ENCODE measurements at places on chromosomes 1 and 21.

DNA sequence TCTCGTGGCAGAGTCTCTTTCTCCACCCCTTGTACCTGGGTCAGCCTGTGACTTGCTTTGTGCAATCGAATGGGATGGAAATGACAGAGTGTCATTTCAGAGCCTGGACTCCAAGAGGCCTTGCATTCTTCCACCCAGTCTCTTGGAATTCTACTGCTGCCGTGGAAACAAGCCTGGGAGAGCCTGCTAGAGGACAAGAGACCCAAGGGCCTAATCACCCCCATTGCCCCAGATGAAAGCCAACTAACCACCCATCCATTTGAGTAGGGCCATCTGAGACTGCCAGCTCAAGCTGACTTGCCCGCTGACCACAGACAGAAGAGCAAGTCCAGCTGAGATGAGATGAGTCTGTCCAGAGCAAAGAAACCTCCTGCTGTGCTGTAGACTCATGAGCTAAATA, 201.6 kb downstream of the PTPRU start:
- DNase-seq = peak; percentile 33

- DNase-seq = no peak
Observed at GRCh38 chr1:43951021-43951985, 4.6 kb downstream of the IPO13 start.

GRCh38 chr1:229141689-229142377, 129.1 kb upstream of the RAB4A start:
- DNase-seq = no peak

- no peak for DNase-seq
Observed at GRCh38 chr1:199612976-199613774, 414.3 kb upstream of the NR5A2 start.

DNA sequence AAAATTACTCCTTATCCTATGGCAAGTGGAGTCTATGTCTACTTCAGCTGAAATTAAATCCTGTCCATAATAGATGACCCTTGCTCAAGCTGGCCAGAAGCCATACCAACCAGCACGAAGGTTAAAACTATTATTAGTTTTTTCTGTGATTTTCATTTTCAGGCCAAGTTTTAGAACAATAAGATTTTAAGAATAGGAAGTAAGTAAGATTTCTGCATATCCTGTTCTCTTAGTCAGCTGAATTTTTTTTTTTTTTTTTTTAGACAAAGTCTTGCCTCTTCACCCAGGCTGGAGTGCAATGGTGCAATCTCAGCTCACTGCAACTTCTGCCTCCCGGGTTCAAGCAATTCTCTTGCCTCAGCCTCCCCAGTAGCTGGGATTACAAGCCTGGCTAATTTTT, 6.1 kb upstream of the RBP7 start:
- DNase-seq = no peak

DNA sequence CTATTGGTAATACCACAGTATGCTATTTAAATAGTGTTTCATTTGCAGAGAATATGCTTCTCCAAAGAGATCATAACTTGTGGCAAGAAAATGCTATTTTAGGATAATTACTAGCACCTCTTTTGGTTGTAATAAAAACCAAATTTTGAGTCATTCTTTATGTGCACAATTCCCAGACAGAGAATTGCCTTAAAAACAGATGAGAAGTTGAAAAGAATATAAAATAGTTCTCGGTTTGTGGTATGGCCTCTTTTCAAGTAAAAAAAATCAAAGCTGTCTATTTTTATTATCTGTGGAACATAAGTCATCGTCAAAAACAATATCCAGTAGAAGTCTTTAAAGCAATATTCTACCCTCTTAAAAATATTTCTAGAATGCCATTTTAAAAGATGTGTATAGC, 185.9 kb downstream of the GREM2 start:
- no peak for DNase-seq

- no peak for DNase-seq
Observed at GRCh38 chr1:2558420-2558819, 2.2 kb downstream of the TNFRSF14 start.

DNA sequence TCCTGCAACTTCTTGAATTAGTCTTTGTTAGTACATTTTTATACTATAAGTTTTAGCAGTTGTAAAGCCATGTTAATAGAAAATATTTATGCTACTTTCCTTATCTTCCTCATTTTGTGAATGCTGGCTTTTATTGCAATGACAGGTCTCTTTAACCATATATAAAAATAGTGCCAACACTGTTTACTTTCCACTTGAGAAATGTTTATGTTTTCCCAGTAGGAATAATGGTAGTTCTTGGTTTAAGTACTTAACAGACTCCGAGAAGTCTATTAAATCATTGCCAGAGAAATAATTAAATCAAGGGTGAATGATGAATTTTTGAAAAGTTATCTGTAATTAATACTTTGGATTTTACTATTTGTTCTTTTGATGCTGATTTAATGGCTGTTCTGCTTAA, 9.7 kb downstream of the CHML start:
- DNase-seq = no peak
